Stimulated activated CD8-positive, alpha-beta memory T cell treated with anti-CD3 and anti-CD28 coated beads, Interleukin-7, amount 100 ng/mL, for 48 hours (primary cell): ENCODE measurements at places on chromosomes 5 and 9.

DNA sequence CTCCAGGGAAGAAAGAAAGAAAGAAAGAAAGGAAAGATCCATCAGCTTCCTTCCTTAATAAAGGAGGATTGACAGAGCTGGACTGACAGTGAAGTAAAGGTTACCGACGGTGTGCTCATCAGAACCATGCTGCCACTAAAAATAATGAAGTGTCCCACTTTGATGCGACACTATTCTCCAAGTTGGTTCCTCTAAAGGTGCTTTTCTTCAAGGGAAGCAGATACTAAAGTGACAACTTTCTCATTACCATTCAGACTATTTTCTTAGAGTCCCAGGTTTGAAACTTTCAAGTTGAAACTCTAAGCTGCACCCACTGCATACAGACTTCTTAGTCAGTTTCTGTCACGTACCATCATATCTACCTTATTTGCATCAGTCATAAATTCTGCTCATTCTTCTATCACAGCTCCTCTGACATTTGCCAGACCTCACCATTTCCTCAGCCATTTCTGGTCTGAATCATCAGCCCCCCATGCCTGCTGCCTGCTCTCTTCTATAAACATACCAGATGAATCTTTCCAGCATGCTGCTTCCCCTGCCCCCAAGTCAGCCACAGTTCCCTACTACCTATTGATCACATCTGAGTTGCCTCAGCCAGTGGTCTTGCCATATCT lies 177.6 kb downstream of the DEPDC1B start:
- no peak for DNase-seq

- no peak for DNase-seq
Measured at GRCh38 chr5:52063186-52063585, 679.9 kb downstream of the ISL1 start.

GRCh38 chr9:82331079-82331478 lies 342.5 kb downstream of the SPATA31D1 start:
- DNase-seq = no peak

DNA sequence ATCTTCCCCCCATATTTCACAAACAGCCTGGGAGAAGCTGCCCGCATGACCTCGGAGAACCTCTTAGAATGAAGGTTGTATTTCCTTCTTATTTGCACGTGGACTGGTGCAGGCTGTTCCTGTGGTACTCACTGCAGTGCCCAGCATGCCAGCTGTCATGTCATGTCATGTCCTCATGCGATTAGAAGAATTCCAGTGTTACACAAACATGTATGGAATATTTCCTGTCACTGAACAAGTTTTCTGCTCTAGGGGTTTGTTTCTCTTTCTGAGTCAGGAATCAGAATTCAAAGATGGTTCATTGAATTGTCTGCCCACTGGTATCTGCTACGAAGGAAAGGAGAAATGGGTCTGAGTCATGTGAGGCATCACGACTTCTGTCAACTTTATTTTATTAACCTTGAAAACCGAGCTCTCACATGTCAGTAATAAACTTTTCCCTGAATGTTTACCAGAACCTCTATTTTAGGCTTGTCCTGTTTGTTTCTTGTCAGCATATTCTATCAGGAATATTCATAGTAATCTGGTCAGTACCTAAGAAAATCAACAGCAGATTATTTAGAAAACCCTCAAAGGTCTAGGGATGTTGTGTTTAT lies 415.6 kb downstream of the GADD45G start:
- no peak for DNase-seq

GRCh38 chr9:137128862-137129455 lies 10.0 kb upstream of the GRIN1 start:
- DNase-seq = no peak

GRCh38 chr9:98230304-98230703 lies 25.1 kb downstream of the TBC1D2 start:
- DNase-seq = no peak

- no peak for DNase-seq
Measured at GRCh38 chr5:149457393-149457763, 78.3 kb upstream of the IL17B start.

- DNase-seq = no peak
Measured at GRCh38 chr5:118692811-118693342, 295.5 kb downstream of the DTWD2 start.

DNA sequence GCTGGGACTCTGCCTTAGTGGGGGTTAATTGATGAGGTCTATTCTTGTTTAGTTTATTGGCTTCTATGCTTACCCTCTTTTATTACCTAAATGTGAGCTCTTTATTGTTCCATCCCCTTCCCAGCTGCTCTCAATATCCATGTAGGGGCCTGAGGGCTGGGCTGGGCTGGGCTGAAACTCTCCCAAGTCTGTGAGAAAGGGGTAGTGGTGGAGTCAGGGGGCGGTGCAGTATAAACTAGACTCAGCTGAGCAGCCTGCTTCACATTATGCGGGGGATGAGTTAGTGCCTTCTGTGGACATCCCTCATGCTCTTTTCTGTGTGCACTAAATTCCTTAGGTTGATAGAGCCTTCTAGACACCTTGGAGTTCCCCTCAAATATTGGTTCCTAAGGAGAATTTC lies 451.8 kb upstream of the PTGER4 start:
- DNase-seq = no peak

DNA sequence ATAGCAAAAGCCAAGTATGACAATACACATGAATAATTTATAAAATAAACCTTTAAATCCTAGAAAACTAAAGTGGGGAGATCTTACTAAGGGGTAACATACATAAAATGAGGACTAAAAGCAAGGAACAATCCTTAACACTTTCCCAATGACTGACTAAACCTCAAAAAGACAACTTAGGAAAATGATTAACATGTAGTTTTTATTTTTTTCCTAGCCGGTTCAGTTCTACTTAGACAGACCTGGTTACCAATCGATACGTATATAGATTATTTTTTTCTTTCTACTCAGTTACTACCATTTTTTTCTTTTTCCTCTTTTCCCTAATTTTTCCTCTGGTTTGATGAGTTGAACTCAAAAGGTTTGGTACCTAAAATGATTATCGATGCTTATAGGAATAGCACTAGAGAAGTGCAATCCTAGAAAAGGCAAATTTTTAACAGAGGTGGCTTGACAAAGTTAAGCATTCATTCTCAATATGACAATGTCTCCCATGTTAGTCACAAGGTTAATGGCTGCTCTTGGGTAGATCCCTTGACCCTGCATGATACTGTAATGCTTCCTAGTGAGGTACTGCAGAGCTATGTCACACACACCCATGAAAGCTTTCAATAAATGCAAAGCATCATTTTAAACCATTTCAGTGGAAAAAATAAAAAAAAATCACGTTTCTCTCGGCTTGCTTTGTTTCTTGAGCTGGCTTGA lies 41.5 kb downstream of the FBXO4 start:
- DNase-seq = no peak

- DNase-seq = no peak
Measured at GRCh38 chr9:131180454-131180853, 55.1 kb downstream of the NUP214 start.

- no peak for DNase-seq
Measured at GRCh38 chr5:153598099-153598498, 107.6 kb downstream of the GRIA1 start.

- DNase-seq = no peak
Measured at GRCh38 chr9:16368237-16369087, 502.0 kb downstream of the BNC2 start.

DNA sequence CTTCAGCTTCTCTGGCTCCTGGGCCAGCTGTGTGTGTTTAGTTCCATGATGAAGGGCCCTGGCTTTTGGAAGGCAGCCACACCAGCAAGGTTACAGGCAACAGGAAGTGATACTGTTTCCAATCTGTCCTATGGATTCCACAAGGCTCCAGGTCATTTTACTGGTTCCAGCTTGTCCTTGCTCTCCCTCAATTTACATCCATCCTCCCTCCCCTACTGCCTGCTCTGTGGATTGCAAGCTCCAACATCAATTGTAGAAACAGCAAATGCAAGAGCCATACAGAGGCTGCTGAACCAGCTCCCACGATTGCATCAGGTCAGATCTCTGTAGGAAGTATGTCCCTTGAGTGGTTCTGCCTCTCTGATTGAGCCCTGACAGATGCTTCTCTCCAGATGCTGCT lies 409.8 kb downstream of the NTRK2 start:
- DNase-seq = no peak

GRCh38 chr9:109683521-109683920 lies 96.5 kb upstream of the PALM2AKAP2 start:
- DNase-seq = no peak

DNA sequence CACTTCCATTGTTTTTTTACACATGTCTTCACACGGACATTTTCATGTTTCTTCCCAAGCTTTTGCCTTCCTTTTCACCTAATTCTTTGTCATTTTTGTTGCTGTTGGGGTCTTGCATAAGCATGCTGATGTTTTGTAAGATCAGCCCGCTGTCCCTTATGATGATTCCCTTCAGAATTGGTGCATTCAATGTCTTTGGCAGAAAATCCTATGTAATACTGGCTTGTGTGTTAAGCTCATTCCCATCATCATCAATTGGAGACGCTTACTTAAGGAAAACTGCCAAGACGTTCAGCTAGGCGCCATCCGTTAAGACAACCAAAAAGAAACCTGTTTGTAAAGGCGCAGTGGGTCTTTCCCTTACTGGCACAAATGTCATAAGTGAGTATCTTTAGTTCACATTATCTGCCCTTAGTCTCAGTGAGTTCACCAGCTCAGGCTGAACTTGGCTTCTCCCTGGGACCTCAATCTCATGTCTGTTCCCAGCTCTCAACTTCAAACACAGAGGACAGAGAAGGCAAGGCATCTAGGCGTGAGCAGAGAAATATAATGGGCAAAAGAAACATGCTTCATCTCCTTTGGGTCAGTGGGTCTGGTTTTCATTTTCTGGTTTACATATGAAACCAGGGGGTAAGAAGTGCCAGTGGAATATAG lies 97.9 kb downstream of the EFNA5 start:
- no peak for DNase-seq

DNA sequence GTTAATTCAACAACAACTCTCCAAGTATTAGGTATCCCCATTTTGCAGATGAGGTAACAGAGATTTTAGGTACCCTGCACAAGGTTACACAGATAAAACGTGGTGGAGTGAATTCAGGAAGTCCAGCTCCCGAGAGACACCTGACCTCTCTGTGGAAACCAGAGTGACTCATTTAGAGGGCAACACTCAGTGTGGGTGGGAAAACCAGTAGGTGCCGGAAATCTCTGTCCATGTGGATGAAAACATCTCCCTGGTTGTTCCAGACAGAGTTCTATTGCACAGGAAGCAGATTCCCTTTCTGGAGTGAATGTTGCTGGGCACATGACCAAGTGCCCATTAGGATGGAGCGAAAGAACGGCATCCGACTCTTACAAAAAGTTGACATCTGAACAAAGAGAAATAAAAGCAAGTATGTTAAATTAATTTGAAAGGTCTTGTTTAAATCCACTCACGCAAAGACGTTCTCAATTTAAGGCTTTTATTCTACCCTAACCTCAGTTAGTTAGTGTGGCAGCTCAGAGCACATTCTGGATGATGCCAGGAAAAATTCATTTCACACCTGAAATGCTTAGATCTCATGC lies 391.9 kb upstream of the WWC1 start:
- DNase-seq = no peak

- no peak for DNase-seq
Measured at GRCh38 chr5:7397937-7398336, 2.0 kb downstream of the ADCY2 start.

DNA sequence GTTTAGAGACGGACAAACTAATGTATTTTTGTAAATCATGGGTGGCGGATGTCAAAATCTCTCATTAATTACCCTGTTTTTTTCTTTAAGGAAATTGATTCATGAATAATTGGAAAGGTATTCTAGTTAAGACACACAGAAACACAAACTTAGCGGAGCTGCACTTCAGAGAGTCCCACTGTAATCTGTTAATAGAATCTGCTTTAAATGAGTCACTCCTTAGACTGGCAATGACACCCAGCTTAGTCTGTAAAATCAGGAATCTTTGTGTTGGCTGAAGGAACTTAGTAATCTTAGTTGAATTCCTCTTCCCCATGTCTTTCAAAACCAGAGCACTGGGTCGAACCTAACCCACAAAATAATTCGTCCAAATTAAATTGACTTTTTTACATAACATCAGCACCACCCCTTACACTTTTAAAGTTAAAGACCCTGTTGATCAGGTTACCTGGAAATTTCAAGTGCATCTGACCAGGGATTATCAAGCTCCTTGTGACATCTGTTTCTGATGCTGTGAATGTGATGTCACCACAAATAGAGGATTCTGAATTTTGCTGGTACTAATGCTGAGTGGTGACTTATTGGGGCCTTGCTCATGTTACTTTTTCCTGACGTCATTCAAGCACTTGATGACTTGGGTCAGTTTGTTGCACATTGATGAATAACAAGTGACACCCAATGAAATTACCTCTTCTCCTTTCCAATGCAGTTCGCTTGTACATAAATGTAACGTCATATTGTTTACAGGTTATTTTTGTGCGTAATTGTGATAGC lies 313.6 kb downstream of the KCTD16 start:
- no peak for DNase-seq

DNA sequence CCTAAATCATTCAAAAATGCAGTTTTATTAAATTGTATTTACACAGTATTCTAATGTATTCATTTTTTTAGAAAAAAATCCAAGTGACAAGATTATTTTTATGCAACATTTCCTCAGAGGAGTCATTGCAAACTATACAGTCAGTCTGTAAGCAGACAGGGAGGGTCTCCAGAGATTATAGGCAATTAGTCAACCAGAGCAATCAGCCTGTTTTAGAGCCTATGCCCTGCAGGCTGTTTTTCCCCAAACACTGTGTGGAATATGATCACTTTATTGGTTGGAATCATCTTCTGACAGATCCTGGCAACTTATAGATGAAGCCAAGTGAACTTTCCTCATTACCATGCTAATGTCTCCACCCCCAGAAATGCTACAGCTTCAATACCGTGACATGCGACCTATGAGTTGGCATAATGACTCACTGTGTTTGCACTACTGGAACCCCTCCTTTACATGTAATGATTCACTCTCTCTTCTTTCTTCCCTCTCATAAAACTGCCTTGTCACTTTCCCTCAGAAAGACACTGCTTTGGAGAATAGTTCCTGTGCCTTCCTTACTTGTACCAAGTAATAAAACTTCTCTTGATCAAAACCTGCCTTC lies 577.7 kb upstream of the FTMT start:
- no peak for DNase-seq

- DNase-seq = no peak
Measured at GRCh38 chr9:12464910-12465512, 228.2 kb upstream of the TYRP1 start.

GRCh38 chr5:103435136-103435889 lies 127.3 kb downstream of the NUDT12 start:
- DNase-seq = no peak
